ENCODE measurements at places on chromosomes 7 and 10.

DNA sequence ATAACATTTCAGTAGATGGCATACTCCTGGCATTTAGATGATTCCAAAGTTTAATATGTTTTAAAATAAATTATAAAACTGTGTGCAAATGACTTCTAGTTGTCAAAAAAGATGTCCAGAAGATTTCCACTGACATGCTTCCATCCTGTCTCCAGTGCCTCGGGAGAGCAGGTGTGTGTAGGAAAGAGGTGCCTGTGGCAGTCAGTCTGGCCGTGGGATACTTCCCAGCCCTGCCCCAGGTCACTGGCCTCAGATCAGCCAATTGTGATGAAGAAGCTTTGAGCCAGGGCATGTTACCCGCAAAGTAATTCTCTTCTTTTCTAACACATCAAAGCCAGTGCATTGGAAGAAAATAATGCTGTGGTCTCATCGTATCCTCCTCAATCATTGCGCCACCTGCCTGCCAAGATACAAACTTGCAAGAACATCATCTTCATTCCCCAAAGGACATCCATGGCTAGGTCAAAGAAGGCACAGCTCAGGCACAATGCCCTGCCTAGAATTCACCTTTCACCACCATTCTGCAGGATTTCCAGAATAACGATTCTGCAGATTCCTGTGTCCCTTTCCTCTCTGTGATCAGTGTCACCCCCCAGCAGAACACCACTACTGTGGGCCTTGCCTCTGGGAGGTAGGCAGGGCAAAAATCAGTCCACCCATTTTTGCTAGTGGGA, 6.3 kb upstream of the KCNMA1 start:
- DNase-seq, result peak; percentile 77

GRCh38 chr7:150793569-150794238, 6.5 kb downstream of the TMEM176B start:
- no peak for DNase-seq

DNA sequence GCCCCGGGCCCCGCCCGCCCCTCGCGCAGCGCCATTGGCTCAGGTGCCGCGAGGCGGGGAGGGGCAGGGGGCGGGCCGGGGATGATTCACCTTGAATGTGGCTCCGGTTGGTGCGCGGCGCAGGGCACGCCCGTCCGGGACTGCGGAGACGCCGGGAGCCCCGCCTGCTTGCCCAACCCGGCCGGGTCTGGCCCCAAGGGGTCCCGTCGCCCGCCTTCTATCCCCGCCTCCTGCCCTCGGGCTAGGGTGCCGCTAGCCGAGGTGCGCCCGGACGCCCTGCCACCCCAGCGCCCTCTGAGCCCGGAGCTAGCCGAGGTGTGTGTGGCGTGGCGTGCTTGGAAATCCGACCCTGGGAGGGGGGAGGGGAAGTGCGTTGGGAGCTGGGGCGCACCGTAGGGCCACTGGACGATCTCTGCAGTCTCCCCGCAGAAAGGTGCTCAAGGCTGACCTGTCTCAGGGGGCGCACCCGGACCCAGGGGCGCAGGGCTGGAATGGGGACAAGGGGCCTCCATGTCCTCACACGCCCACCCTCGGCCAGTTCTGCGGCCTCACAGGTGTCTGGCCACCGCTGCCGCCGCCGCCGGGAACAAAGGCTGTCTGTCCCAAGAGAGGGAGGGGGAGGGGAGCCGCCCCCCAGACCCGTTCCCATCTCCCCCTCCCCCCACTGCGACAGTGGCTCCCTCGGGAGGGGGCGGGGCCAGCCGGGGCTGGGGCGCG, 168.9 kb downstream of the NRF1 start:
- no peak for DNase-seq

DNA sequence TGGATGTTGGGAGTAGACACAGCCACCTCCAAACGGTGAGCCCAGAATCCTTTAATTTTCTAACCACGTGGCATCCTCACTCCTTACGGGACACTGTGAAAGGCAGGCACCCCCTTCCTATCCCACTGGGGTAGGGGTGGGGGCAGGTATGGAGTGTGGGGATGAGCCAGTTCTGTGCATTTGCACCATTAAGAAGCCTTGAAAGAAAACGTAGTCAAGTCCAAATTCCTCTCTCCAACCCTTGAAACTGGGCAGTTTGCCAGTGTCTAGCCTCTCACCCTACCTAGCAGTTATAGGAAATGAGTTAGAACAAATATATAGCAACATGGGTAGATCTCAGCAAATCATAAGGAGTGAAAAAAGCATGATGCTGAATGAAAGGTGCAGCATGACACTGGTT, 92.4 kb upstream of the LEP start:
- no peak for DNase-seq

DNA sequence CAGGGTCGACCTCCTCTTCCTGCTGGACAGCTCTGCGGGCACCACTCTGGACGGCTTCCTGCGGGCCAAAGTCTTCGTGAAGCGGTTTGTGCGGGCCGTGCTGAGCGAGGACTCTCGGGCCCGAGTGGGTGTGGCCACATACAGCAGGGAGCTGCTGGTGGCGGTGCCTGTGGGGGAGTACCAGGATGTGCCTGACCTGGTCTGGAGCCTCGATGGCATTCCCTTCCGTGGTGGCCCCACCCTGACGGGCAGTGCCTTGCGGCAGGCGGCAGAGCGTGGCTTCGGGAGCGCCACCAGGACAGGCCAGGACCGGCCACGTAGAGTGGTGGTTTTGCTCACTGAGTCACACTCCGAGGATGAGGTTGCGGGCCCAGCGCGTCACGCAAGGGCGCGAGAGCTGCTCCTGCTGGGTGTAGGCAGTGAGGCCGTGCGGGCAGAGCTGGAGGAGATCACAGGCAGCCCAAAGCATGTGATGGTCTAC, 46.9 kb downstream of the VWA2 start:
- DNase-seq, result no peak

GRCh38 chr7:64875658-64876406, 27.2 kb upstream of the ZNF273 start:
- no peak for DNase-seq

GRCh38 chr7:100568896-100569844, 4.5 kb downstream of the SAP25 start:
- peak; percentile 34 for DNase-seq

GRCh38 chr10:113921561-113922370, 67.3 kb downstream of the NHLRC2 start:
- no peak for DNase-seq

DNA sequence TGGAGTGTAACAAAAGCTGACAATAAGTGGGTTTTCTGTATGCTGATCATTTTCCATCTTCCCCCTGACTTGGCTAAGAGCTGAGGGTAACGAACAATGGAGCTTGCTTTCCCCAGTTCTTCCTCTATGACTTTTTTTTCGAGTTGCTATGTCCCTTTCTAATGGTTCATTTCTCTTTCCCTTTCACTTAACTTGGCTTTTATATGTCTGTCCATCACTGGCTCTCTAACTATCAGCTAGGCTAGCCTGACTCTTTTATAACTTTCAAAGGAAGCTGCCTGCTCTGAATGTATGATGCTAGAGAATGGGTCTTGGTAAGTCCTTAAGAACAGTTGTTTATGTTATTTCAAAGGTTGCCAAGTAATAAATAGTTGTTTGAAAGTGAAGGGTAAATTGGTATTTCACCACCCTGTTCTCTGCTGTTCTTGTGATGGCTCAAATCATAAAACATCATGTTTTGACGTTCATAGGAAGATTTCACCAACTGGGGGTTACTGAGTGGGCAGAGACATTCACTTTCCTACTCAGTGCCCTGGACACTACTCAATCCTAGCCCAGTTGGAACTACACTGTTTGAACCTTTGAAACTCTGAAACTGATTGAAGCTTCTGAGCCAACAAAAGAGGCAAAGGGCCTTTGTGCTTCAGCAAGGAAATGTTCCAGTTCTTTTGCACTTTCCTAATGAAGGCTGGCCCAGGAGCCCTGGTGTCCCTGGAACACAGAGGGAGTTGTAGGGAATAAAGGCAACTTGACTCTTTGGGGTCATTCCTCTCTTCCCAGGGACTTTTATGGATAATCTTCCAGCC, 85.4 kb upstream of the PHYHIPL start:
- DNase-seq, result no peak

- DNase-seq, result no peak
These were observed 5.2 kb downstream of the RBP3 start for GRCh38 chr10:47353351-47353750.

GRCh38 chr10:83935911-83936310, 203.4 kb upstream of the GHITM start:
- no peak for DNase-seq

DNA sequence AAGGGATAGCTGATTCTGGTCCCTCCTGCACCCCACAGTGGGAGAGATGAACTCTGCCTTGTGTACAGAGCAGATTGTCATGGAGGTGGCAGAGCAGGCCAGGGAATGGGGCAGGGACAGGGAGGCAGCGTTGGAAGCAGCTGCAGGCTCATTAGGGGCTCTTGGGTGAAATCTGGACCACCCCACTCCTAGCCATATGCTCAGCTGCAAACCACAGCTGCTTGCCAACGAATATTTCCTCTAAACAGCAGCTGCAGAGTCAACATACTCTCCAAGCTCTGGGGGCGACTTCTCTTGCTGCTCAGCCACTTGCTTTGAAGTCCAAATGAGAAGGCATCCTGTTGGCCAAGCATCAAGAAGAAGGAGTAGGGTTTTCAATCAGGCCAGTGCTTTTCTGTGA, 302.3 kb upstream of the AUTS2 start:
- DNase-seq, result no peak

DNA sequence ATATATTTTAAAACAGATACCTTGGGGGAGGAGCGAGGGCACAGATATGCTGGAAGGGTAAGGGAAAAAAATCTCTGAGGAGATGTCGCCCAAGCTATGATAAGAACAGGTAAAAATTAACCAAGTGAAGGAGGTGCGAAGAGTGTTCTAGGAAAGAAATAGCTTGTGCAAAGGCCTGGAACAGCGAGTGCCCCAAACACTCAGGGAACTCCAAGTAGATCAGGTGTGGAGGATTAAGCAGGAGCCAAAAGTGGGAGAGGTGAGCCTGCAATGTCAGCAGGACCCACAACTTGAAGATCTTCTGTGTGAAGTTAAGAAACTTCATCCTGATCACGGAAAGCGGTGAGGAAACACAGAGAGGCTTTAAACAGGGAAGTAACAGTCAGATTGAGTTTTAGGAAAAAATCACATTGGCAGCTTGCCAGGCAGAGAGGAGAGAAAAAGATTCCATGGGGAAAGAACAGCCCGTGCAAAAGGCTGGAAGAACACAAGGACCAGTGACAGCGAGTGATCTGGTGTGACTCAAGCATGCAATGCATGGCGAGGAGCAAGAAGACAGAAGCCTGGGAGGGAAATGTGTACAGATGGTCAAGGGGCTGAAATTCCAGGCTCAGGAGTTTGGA, 30.7 kb downstream of the FGF8 start:
- peak; percentile 8 for DNase-seq

DNA sequence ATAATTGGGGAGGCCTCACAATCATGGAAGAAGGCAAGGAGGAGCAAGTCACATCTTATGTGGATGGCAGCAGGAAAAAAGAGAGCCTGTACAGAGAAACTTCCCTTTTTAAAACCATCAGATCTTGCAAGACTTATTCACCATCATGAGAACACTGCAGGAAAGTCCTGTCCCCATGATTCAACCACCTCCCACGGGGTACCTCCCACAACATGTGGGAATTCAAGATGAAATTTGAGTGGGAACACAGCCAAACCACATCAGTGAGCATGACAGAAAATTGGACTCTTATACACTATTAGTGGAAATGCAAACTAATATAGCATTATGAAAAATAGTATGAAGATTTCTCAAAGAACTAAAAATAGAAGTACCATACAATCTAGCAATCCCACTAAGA, 271.2 kb downstream of the MAGI2 start:
- DNase-seq, result peak; percentile 71

- DNase-seq, result no peak
These were observed 133.5 kb downstream of the CHN2 start for GRCh38 chr7:29328045-29328444.

DNA sequence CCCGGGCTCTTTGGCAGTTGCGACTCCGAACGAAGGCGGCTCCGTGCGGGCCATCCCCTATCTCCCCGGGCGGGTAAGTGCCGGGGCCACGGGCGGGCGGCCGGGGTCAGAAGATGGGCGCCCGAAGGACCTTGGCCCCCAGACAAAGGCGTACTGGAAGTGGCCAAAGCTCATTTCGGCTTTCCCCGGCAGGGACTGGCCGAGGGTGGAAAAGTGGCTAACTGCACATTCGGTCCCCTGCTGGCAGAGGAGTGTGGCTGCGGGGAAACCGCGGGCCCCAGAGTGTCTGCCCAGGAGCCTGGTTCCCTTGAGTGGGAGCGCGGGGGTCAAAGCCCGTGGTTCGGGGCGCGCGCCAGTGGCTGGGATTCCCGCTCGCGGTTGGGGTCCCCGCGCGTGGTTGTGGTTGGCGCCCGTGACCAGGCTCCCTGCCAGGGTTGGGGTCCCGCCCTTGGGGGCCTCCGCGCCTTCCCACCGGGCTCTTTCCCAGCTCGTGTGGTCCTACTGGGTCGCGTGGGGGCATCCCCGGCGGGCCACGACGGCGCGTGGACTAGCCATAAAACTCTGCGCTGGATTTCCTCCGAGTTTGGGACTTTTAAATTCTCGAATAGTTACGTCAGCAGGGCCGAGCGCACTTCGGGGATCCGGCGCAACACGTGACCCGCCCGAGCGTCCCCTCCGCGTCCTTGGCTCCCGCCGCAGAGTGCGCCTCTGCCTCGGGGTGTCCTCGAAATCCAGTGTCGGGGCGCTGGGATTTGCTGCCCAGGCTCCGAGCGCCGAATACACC, 124.4 kb downstream of the TACC2 start:
- DNase-seq, result peak; percentile 78

GRCh38 chr10:77695186-77695585, 57.6 kb upstream of the KCNMA1 start:
- no peak for DNase-seq

GRCh38 chr7:77752016-77752415, 46.2 kb downstream of the TMEM60 start:
- no peak for DNase-seq

GRCh38 chr10:132457328-132458070, 60.5 kb downstream of the PWWP2B start:
- DNase-seq, result no peak

GRCh38 chr10:8726084-8726778, 671.7 kb downstream of the GATA3 start:
- no peak for DNase-seq

GRCh38 chr10:18710201-18710653, 51.0 kb downstream of the ARL5B start:
- no peak for DNase-seq

DNA sequence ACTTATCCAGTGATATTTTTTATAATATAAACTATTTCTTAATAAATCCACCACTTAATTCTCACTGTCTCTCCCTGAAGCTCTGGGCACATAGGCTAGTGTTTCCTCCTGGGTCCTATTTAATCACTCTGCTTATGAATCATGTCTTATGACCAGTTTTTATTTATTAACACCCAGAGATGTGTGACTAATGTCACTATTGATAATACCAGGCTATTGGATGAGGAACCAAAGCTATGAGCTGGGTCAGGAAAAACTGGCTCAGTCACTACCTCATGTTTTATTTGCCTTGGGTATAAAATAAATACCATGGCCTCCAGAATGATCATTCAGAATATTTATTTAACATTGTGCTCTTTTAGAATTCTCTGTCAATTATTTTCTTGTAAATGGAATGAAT, 5.2 kb downstream of the SEMA3E start:
- no peak for DNase-seq

GRCh38 chr7:148535217-148535616, 55.3 kb upstream of the C7orf33 start:
- DNase-seq, result no peak
